ENCODE measurements at places on chromosomes 4 and X.

DNA sequence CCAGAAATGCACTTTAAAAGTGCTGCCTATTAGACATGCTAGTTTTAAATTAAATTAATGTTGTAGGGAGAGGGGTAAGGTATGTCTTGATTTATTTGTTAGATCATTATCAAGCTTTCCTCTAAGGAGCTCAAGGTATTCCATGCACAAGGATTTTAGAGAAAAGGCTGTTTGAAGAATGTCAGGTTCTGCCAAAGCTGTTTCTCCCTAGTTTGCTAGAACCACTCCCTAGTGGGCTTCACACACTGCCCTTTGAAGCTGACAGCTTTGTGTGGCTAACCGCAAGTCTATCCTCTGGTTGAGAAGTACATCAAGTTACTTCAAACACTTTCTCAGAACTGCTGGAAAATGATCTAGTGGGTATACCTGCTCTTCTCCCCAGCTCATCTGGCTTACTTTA is 32.3 kb downstream of the RASL11B start:
- DNase-seq: no peak

GRCh38 chrX:155251391-155251790 is 12.9 kb downstream of the RAB39B start:
- DNase-seq: no peak

GRCh38 chr4:77310931-77311330 is 153.9 kb downstream of the CCNG2 start:
- no peak for DNase-seq

DNA sequence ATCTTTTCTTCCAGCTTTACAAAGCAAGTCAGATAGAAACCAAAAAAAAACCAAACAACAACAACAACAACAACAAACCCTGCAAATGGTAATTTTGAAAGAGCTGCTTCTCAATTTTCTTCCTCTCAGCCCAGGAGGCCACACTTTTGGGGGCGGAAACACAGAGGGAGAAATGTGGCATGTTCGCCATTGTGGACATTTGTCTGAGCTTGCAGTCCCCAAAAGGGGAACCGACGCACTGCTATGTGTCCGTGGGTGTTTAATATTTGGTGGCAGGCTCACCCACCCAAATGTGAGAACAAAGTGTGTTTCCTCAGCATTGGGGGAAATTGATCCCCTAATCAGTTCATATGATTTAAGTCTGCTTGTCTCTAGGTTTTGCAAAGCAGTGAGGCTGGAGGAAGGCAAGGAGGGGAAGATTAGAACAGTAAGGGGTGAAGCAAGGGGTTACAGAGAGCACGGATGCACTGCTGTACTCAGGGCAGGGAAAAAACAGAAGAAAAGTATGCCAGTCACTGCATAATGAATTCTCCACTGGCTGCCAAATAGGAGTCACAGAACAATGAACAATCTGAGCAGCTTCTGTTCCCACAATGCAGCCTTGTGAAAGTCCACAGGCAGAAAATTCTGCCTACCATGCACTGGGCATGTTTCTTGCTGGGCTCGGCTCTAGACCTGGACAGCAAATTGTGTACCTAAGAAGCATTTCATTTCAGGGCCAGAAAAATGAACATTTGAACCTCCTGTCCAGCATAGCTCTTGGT is 74.7 kb upstream of the GPM6B start:
- DNase-seq: no peak

DNA sequence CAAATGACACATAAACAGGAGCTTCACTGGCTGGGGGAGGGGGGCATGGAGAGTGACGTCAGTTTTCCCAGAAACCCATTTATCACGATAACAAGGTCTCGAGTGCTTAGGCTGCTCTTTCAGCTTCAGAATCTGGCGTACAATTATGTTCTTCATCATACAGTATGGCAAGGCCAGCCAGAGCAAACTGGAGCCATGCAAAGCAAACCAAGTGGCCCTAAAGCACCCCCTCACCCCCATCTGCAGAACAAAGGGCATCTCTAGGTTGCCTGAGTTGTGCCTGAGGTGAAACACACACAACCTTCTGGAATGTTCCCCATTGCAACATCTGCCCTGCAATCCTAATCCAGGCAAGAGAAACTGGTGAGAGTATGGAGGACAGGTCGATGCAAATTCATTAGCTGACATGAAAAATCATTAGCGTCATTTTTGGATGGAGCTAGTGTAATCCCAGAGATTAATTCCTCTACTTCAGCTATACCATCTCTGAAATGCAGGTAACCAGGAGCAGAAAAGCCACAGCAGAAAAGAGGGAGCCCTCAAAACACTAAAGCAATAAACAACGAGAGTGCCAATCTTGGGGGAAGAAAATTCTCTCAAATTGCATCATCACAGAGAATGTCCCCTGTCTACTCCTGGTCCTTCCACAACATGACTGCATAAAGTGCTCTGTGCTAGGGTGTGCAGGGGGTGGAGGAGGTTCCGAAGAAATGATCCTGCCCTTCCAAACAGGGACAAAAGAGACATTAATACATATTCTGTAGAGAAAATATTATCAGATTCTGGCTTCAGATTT is 1.8 kb downstream of the SEPTIN6 start:
- no peak for DNase-seq

GRCh38 chr4:89434364-89434988 is 126.9 kb upstream of the GPRIN3 start:
- DNase-seq: no peak

DNA sequence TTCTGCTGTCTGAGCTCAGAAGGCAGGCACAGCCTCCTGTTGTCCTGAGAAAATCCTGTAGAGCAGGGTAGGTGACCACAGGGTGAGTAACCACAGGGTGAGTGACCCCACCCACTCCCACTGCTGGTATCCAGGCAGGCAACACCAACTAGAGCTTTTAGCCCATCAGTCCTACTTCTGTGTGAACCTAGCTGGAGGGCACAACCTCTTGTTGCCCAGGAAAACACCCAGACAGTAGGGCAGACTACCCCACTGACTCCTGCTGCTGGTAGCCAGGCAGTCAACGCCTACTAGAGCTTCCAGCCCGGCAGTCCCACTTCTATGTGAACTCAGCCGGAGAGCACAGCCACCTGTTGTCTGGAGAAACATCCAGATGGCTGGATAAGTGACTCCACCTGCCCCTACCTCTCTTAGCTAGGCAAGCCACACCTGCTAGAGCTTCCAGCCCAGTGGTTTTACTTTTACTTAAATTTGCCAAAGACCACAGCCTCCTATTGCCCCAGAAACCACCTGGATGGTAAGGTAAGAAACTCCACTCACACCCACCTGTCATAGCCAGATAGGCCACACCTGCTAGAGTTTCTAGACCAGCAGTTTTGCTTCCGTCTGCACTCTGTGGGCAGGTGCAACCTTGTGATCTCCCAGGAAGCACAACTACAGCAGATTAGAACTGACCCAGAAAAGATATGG is 371.6 kb downstream of the INPP4B start:
- no peak for DNase-seq

GRCh38 chrX:151675121-151675746 is 20.0 kb upstream of the PRRG3 start:
- no peak for DNase-seq

GRCh38 chr4:7557456-7557855 is 122.7 kb upstream of the PSAPL1 start:
- no peak for DNase-seq

DNA sequence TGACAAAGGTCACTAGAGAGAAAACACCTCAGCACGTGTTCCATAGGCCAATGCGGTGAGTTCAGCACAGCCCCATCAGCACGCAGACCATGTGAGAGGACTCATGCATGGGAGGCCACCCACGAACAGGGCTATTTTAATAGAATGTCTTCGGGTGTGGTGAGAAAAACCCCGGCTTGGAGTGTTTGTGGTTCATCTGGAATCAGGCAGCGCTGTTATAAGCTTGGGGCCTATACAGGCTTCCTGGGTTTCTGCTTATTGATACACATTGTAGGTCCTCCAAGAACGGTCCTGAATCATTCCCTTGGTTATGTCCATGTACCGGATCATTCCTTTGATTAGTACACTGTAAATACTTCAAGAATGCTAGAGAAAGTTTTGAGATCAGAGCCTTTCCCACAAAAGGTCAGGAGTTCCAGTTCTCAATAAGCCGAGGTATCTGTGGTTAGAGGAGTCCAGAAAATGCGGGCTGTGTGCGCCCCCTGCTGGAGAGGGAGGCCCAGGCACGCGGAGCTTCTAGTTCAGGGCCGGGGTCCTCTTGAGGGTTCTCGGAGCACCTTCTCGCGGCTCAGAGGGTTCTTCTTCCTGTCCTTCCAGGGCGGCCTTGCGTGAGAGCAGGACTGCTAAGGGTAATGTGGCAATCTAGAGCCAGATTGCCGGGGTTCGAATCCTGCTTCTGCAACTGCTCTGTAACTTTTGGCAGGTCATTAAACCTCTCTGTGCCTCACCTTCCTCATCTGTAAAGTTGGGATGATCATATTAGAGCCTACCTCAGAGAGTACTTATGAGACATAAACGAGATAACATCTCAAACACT is 51.8 kb downstream of the TLR10 start:
- DNase-seq: no peak

DNA sequence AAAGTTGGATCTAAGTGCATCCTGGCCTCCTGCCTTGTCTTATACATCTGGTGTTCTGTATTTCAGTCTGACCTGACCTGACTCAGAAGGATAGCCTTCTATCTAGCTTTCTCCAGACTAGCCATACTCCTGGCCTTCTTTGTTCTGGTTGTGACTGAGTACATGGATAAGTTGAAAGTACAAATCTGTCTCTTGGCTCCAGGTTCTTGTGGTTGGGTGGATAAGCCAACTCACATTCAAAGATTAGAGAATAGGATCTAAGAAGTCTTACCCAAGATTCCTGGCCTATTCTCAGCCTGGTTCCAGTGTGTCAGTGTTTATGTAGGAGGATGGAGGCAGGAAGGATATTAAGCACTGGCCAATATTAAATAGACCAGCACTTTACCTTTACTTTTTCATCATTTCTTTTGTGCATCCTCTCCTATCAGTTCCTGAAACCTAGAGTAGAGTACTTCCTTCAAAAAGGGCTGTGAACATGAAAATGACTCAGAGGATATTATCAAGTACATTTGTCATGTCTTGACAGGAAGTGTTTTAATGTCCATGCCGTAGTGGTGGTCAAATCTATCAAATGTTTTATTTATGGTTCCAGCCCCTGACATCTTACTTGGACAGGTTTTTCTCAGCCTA is 123.5 kb downstream of the IL15 start:
- no peak for DNase-seq

DNA sequence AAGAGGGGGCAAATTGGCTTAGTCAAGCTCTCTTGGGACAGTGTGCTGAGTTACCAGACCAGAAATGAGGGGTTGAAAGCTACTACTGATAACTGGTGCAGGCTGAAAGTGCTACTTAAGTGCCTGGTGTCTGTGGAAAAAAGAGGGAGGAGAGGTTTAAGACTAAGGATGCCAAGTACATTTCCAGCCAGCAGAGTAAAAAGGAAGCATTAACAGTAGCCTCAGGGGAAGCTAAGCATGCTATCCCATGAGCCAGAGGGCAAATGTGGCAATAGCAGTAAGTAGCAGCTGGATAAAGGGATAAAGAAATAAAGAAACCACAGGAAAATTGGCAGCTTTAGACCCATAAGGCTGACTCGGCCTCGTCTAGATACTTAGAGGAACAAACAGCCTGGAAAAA is 196.3 kb upstream of the MAB21L2 start:
- no peak for DNase-seq

- DNase-seq: no peak
These were observed 542.8 kb downstream of the GALNTL6 start for GRCh38 chr4:172356016-172356415.

DNA sequence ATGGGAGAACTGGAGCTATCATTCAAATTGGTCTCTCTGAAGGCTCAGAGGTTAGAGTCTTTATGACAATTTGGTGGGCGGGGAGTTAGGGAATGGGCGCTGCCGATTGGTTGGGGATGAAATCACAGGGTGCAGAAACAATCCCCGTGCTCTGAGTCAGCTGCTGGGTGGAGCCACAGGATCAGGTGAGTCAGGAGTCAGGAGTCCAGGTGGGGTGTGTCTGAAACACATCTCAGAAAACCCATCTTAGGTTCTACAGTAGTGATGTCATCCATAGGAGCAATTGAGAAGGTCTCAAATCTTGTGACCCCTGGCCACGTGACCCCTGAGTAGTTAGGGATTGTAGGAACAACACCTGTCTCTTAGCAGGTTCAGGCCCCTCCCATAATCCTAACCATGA is 41.6 kb upstream of the TLR3 start:
- DNase-seq: no peak

DNA sequence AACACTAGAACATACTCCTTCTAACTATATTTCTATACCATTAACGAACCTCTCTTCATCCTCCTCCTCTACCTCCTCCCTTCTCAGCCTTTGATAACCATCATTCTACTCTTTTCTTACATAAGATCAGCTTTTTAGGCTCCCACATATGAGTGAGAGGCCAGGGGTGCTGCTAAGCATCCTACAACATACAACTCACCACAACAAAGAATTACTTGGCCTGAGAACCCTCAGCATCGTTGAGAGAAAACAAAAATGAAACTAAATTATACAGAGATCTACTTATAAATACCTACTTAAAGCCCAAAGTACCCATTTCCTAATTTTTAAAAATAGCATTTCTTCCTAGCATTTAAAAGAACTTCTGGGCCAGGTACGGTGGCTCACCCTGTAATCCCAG is 77.7 kb downstream of the CC2D2A start:
- no peak for DNase-seq

DNA sequence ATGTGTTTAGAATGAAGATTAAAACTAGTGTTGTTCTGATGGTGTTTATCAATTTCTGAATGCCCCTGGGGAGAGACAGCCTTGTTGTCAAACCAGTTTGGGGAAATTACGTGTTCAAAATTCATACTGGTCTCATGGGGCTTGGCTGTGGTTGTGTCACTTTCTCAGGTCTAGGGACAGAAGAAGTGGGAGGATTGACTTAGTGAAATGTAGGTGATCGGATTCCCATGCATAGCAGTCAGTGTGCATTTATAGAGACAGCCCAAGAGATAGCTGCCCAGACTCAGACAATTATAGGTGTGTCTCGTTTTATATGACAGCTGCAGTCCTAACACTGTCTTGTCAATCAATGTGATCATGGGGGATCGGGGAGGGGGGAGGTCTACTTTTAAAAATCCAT is 94.4 kb upstream of the CLCN4 start:
- no peak for DNase-seq

- no peak for DNase-seq
These were observed 36.8 kb upstream of the TMEM184C start for GRCh38 chr4:147580396-147580795.

- no peak for DNase-seq
These were observed 59.4 kb downstream of the POLR2B start for GRCh38 chr4:57037982-57038604.

GRCh38 chr4:37983951-37984350 is 23.8 kb downstream of the PTTG2 start:
- DNase-seq: no peak

All from cortex of kidney (tissue), 1 donor.